ENCODE measurements at places on chromosomes 7 and 10.

- peak; percentile 99 for DNase-seq
Observed at GRCh38 chr10:30736685-30737232, 107.2 kb upstream of the LYZL2 start.

DNA sequence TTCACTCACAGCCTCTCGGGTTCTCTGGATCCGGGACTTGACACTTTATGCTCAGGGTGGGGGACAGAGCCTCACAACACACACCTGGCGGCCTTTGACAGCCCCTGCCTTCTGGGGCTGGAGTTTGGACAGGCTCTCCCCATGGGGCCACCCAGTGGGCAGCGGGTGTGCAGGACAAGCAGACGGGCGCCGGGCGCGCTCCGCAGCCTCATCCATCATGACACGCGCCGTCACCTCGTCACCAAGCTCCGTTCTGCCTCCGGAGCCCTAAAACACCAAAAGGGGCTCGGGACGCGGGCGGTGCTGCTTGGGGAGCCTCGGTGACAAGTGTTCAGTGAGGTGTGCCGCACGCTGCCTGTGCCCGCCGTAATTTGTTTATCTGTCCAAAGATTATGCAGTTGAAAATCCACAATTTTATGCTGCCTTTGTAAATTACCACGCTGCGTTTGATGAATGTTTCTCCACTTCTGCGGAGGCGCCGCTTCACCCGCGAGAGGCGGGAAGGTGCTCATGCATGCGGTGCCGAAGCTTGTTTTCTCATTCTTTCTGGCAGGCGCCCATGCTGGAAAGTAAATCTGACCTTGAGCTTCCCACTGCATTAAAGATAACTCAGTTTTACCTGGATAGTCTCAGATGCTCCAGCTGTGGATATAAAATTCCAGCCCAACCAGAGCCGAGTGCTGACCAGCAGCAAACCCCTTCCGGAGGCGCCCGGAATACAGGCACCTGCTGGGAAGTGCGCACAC lies 6.2 kb downstream of the NKX6-2 start:
- DNase-seq: no peak

GRCh38 chr7:35697414-35698175 lies 2.7 kb upstream of the HERPUD2 start:
- peak; percentile 34 for DNase-seq

DNA sequence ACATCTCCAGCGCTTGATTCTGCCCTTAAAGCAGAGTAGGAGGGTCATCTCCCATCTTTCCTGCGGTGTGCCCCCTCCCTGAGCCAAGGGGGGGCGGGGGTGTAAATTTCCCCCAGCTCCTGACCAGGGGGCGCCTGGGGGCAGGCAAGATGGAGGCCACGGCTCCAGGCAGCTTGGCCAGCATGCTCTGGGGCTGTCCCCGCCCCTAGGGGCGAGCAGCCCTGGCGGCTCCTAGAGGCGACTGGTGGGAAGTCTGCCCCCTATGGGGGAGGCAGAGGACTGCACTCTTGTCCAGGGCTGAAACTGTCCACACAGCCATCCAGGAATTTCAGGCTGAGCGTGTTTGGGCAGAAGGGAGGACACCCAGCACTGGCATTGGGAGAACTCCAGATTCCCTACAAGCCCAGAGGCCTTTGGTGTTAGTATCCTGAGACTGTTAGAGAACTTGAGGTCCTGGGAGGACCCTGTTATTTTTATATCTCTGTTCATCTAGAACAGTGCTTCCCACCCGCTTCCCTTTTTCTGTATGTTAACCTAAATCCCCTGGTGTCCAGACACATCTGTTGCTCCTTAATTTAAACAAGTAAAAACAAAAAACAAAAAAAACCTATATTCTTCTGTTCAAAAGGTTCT lies 4.6 kb downstream of the STRA8 start:
- DNase-seq: no peak

GRCh38 chr7:66682350-66683093 lies 53.8 kb downstream of the KCTD7 start:
- DNase-seq: no peak

GRCh38 chr7:130956417-130957136 lies 222.6 kb upstream of the KLF14 start:
- no peak for DNase-seq

DNA sequence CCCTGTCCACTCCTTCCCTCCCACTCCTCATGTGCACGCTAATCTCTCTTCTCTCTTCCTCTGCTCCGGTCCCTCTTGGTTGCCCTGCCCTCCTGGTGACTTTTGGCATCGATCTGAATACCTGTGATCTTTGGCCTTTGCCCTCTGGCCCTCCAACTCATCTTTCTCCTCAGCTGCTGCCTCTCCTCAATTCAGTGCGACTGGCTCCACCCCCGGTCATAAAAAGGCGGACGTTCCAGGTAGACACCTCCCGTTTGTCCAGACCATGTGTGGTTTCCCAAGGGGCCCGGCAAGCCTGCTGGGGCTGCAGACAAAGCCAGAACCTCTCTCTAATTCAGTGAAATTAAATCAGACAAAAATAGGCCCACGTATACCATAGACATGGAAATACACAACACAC lies 96.8 kb downstream of the COL13A1 start:
- no peak for DNase-seq

DNA sequence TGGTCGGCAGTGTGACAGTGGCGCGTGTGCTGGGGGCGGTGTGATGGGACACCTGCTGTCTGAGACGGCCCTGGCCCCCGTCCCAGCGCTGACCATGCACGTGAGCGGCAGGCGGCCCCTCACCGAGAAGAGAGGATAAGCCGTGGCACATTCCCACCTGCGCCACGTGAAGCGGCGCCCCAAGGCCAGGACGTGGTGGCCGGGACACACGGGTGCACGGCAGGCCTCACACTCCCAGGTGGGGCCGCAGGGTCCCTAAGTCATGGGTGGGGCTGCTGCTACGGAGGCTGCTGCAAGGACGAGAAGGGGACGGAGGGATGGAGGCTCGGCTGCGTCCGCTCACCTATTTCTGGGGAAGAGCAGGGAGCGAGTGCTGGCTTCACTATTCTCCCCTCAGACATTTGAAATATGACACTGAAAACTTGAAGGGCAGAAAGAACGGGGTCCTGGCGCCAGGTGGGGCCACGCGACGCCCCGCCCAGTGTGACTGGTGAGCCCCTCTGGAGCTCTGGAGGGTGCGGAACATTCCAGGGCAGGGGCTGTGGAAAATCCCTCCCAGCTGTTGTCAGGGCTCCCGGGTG lies 7.5 kb downstream of the CYP2W1 start:
- DNase-seq: no peak

DNA sequence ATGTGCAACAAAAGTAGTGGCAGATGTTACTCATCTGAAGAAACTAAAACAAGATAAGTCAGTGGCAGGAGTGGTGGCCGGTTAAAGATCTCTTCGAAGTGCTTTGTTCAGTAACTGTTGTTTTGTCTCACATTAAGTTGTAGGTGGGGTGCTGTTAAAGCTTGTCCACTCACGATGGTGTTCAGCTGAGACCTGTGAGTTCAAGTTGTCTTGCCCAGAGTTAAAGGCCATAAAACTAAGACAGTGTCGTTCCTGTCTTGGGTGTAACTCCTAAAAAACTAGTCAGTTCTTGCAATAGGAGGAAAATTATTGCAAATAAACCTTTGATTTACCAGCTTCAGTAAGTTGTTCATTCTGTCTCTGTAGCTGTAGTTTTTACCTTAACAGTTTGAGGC lies 857 bp upstream of the FOXP2 start:
- DNase-seq: no peak

DNA sequence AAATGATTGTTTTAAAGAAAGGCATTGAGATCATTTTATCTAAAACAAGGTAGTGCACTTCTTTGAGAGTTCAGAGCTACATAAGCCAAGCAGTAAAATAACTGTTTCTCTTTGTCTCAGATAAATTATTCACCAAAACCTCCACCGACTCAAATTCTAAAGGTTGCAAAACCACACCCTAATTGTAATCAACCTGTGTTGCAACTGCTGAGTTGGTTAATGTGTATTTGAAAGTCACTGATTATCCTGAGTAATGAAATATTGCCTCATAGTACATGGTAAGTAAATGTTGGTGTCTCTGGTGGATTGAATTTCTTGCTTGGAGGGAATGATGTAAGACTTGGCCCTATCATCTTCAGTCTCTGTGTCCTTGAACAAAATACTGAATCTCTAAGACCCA lies 35.9 kb upstream of the CYP2C9 start:
- DNase-seq: no peak

- peak; percentile 31 for DNase-seq
Observed at GRCh38 chr10:76899490-76899889, 738.1 kb downstream of the KCNMA1 start.

DNA sequence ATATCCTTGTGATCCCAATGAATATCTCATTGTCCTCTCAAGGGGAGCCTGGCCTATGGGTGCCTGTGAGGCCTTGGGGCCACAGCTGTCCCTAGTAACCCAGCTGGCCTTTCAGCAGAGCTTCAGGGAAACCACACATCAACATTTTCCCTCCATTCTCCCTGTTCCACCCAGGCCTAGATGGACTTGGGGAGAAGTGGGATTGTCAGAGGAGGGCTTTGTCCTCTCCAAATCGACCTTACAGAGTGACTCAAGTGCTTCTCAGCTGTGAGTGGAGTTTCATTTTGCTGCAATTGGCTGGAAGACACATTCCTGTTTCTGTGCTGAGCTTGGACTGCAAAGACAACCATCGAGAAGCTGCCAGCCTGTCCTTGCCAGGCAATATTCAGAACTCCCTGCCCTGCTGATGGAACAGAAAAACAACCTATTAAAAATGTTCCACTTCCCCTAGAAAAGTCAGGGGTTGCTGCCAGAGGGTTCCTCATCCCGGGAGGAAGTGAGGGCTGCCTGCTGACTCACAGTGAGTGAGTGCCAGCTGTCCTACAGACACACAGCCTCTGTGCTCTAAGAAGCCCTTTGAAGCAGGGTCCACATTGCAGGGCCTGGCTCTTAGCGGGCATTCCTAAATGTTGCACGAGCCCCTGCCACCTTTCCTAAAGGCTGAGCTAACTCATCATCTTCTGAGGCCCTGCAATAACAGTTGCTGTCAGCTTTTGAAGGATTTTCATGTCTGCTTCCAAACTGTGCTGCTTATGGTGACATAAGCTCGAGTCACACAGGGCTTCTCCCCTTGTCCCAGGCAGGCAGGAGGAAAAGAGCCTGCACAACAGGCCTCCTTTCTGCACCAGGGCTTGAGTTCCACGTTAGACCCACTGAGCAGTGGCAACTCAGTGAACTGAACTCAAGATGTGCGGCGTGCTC lies 20.5 kb downstream of the STRA8 start:
- DNase-seq: peak; percentile 25

- no peak for DNase-seq
Observed at GRCh38 chr7:96707901-96708774, 1.5 kb downstream of the SEM1 start.

- DNase-seq: no peak
Observed at GRCh38 chr7:101156277-101156676, 2.0 kb downstream of the AP1S1 start.

GRCh38 chr10:71239946-71240795 lies 27.8 kb downstream of the UNC5B start:
- DNase-seq: no peak

- peak; percentile 33 for DNase-seq
Observed at GRCh38 chr10:29120216-29120615, 168.7 kb upstream of the LYZL1 start.

- DNase-seq: no peak
Observed at GRCh38 chr10:26064106-26064505, 130.1 kb downstream of the MYO3A start.

Data from AG09309 (cell line).